Osteocyte (in vitro differentiated cells): ENCODE measurements at places on chromosomes 5 and 9.

- no peak for DNase-seq
Observed at GRCh38 chr5:180353980-180354452, 880 bp upstream of the GFPT2 start.

DNA sequence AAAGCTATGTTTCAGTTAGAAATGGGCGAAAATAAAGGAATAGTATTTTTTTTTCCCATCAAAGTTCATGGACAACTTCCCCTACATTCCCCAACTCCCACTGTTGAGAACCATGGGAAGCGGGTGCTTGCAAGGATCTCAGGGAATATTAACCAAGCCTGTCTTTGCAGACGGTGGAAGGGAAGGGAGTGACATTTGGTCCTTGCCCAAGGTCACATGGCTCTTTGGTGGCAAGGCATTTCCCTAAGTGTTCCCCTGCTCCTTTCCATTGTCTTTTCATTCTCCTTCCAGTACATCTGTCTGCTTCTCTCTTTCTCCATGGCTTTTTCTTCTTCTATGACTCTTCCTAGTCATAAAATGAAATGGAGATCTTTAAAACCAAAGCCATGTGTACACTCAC, 19.0 kb downstream of the C9orf57 start:
- no peak for DNase-seq

- no peak for DNase-seq
Observed at GRCh38 chr5:14735944-14736343, 71.4 kb downstream of the OTULIN start.

- no peak for DNase-seq
Observed at GRCh38 chr5:157566902-157567489, 8.6 kb downstream of the ADAM19 start.

DNA sequence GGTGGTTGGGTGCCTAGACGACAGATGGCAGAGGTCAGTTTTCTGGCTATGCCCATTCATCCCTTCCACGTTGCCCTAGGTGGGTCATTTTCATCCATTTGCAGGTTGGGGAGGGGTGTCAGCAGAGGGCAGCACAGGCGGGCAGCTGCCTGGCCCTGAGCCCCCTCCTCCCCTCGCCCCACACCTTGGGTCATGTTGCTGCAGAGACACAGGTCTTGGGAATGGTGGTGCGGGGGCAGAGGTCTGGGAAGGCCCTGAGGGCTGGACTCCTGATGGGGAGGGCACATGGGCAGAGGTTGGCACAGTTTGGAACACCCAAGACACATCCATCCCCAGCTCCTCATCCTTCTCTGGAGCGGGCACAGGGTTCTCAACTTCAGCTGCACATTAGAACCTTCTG, 103.2 kb upstream of the LMX1B start:
- DNase-seq: no peak

- DNase-seq: no peak
Observed at GRCh38 chr5:139984816-139985215, 58.3 kb downstream of the NRG2 start.

DNA sequence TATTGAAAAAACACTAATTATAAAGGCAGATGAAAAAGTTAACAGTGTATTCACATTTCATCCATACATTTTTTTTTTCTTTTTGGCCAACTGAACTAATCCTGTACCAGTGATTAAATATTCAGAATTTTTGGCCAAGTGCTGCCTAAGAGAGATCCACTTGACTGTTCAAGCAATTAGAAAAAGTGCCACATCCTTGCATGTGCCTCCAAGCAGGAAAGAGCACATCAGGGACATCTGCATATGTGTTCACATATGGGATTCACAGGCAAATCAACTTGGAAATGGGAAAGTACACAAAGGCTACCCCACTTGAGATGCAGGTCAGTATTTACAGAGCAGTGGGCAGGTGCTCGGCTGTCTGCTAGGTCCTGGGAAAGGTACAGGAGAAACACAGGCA, 163.3 kb upstream of the LHFPL2 start:
- DNase-seq: no peak

DNA sequence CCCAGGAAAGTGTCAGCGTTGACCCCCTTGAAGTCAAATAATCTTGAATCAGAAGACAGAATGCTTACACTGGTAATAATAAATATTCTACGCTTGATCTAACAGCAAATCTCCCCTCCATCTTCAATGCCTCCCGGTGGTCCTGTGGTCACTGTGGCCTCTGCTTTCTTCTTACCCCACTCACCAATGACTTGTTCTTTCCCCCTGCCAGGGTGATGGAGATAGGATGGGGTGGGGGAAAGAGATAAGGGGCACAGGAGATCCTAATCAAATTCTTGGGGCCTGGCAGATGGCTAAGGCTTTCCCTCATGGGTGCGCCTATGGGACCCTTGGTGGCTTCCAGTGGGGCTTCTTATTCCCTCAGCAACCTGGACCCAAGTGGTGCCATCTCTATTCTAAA, 152.6 kb upstream of the EGFLAM start:
- DNase-seq: no peak

GRCh38 chr9:107008447-107008846, 145.5 kb downstream of the ZNF462 start:
- DNase-seq: no peak

GRCh38 chr5:135322271-135322670, 76.8 kb downstream of the MACROH2A1 start:
- no peak for DNase-seq

GRCh38 chr9:95876138-95876444, 600 bp downstream of the ERCC6L2 start:
- no peak for DNase-seq

GRCh38 chr5:151086192-151086869, 5.5 kb upstream of the TNIP1 start:
- DNase-seq: no peak

GRCh38 chr5:85545129-85545528, 1072.6 kb upstream of the COX7C start:
- DNase-seq: no peak

DNA sequence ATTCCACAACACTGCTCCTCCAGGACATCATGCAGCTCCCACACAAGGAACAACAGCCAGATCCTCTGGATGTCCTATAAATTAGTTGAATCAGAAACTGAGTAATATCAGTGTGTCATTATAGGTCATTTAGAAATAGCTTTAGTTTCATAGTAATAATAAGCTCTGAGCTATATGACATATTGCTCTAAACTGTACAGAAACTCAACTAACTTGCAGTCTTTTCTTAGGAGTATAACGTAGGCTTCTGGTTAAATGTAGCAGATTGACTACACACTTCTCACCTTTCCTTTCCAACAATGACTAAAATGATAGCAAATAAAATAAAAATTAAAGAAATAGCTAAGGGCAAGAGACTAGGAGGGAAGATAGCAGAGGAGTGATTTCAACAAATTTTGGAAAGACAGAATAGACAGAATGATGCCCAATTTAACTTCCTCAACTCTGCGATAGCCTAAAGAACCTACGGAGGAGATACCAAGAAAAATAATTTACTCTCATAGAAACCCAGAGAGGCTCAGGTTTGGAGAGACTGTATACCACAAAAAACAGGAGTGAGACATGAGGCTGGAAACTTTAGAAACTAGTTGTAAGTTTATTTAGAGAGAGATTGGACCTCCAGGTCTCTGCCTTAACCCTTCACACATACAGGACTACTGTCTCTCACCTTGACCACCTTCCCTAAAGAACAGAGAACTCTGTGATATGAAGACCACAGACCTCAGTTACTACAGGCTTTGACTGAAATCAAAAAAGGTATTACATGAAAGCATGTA, 193.7 kb downstream of the TSSK1B start:
- DNase-seq: no peak

DNA sequence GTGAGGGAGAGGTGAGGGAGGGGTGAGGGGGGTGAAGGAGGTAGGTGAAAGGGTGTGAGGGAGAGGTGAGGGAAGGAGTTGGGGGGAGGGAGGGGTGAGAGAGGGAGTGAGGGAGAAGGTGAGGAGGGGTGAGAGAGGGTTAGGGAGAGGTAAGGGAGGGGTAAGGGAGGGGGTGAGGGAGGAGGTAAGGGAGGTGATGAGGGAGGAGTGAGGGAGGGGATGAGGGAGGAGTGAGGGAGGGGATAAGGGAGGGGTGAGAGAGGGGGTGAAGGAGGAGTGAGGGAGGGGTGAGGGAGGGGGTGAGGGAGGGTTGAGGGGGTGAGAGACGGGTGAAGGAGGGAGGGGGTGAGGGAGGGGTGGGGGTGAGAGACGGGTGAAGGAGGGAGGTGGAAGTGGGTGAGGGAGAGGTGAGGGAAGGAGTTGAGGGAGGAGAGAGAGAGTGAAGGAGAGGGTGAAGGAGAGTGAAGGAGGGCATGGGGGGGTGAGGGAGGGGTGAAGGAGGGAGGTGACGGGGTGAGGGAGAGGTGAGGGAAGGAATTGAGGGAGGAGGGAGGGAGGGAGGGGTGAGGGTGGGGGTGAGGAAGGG, 18.5 kb downstream of the NINJ1 start:
- no peak for DNase-seq
